GM12865 (cell line): ENCODE measurements at places on chromosomes 3 and 15.

DNA sequence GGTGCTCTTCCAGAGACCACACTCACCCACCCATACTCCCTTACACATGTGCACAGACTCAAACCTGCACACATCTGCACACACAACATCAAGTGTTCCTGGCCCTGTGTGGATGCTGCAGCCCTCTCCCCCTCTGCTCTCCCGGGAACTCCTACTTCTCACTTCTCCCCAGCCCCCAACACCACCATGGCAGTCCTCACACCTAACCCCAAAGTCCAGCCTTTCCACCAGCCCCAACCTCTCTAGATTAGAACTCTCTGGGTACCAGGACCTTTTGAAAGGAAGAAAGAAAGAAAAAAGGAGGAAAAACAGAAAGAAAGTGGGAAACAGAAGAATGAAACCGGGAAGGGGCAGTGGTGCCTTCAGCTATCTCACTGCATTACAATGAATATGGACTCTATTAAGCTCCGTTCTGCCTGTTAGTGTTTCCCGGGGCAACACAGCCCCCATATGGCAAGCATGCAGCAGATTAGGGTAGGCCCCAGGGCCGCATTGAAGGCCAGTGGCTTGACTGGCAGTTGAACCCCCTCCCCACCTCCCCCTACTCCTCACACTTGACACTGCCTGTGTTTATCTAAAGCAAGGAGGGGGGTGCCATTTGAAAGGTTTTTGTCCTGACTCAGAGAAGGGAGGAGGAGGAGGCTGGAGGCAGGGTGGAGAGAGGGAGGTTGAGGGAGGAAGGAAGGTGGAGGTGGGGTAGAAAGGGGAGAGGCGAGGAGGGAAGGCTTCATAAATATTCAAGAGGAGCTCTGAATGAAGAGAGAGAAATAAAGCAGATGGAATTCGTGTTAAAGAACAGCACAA, 30.1 kb downstream of the BOC start:
- no peak for DNase-seq

DNA sequence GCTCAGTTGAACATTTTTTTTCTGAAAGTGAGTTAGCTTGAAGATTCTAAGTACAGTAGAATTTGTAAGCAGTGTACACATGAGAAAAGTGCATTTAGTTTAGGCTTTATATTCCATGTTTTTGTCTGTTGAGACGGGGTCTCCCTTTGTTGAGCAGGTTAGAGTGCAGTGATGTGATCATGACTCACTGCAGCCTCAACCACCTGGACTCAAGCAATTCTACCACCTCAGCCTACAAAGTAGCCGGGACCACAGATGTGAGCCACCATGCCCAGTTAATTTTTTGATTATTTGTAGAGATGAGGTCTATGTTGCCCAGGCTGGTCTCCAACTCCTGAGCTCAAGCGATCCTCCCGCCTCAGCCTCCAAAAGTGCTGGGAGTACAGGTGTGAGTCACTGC, 5.3 kb upstream of the CSNK1G1 start:
- DNase-seq = no peak

DNA sequence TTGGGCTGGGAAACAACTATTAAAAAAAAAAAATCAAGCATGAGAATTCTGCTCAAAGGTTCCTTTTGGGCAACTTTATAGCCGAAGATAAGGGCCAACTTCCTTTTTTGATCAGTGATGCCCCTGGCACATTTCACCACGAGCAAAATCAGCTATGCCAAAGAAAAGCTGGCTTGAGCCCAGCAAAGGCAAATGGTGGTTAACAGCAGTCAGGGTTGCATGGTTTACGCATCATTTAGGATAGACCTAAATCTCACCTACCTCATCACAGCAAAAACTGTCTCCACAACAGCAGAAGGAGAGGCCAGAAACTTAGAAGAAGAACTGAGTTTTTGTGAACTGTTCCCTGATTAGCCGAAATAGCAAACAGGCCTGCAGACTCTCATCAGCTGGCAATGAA, 220.1 kb upstream of the CDIN1 start:
- no peak for DNase-seq

GRCh38 chr3:123421353-123422174, 27.3 kb downstream of the ADCY5 start:
- peak; percentile 5 for DNase-seq

DNA sequence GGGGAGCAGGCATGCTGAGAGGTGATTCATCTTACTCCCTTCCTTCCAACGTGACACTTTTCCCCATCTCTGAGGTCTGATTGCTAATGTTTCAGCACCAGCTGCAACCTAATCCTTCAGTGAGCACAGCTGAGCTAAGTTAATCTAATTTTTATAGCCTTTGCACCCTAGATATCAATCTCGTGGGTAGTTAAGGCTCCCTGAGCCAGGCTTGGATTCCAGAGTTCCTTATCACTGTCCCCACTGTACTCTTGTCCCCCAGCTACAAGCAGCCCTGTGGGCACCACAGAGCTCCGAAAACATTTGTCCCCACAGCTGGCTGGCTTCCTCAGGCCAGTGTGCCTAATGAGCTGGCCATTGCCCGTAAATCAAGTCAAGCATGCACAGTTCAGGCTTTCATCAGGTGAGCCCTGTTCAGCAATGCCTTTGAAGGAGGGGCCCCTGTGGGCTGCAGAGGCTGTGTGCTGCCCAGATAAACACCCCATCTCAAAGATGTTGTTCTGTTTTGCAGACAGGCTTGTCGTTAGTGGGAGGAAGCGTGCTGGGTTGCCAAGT, 376.9 kb upstream of the RASGRP1 start:
- DNase-seq = no peak

- peak; percentile 64 for DNase-seq
Measured at GRCh38 chr3:179961071-179961702, 75.5 kb downstream of the PEX5L start.

GRCh38 chr3:10389995-10390394, 69.1 kb upstream of the SEC13 start:
- peak; percentile 51 for DNase-seq

- DNase-seq = no peak
Measured at GRCh38 chr3:133269393-133269792, 130.5 kb upstream of the BFSP2 start.

DNA sequence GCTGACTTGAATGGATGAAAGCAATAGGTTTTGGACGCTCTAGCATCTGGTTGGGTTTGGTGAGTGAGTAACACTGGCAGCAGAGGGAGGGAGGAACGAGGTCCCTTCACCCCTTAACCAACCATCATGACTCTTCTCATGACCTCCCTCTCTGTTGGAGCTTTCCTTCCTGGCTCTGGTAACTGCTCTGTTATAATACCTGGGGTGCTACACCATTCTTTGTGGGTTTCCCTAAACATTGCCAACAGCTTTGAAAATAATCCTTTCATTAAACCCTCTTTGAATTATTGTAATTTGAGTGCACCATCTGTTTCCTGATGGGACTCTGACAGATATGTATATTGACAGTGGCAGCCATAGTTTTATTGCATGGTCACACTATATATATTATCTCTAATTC, 146.2 kb upstream of the PTPRG start:
- no peak for DNase-seq

DNA sequence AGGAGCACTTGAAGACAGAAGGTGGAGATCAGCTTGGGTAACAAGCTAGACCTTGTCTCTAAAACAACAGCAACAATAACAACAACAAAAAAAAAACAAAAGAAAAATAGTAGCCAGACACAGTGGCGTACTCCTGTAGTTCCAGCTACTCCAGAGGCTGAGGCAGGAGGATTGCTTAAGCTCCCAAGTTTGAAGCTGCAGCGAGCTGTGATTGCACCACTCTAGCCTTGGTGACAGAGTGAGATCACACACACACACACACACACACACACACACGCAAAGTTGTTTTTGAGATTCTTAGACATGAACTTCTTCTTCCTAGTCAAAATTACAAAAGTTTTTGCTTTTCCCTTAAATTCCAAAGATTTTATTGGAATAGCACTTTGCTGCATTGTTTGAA, 93.0 kb upstream of the IGSF10 start:
- no peak for DNase-seq

DNA sequence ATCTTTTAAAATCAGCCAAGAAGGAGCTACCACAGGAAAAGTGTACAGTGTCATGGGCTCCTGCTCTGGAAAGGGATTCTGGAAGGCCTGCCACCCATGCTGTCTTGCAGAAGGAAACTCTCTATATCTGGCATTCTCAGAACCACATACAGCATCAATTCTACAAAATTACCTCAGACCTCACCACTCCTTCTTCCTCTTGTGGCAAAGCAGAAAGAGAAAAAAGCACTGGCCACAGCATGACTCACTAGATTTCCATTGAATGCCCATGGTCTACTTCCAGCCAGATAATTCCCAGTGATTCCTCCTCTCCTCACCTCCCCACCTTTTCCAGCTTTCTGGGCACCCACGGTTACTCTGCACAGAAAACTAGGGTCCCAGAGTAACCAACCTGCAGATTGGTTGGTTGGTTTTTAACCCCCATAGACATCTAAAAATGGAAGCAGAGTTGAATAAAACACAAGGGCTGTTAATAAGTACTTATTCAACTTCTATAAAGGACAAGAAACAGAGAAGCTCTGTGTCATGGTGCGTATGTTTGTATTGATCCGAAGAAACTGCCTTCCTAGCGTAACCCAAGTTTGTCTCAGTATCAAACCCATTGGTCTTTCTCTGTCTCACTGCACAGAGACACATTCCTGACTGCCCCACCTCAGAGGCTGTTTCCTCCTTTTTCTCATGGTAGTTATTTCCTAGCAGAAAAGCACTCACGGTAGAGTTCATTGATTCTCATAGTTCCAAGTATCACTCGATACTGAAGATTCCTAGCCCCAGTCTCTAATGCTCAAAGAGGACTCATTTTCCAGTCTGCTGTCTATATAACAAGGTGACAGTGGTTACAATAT, 67.7 kb downstream of the LDHAL6B start:
- peak; percentile 47 for DNase-seq

GRCh38 chr3:71369701-71370391, 213.7 kb downstream of the FOXP1 start:
- no peak for DNase-seq

GRCh38 chr3:43966126-43966525, 275.4 kb downstream of the ABHD5 start:
- DNase-seq = peak; percentile 59

DNA sequence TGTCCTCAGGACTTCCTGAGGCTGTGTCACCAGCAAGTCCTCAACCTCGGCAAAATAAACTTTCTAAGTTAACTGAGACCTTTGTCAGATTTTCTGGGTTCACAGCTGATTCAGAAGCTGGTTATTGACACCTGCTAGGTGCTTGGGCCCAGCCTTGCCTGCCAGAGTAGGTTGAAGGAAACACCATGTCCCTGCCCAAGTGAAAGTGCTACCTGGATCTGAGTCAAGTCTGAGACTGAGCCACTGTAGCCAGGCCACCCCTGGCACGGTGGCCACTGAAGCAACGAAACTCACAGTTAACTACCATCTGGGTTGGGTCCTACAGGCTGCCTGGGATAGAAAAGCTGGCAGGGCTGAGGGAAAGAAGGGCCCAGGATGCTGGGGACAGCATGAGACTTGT, 8.2 kb downstream of the HYAL2 start:
- DNase-seq = no peak

- DNase-seq = no peak
Measured at GRCh38 chr3:146136647-146137046, 24.3 kb downstream of the PLOD2 start.

DNA sequence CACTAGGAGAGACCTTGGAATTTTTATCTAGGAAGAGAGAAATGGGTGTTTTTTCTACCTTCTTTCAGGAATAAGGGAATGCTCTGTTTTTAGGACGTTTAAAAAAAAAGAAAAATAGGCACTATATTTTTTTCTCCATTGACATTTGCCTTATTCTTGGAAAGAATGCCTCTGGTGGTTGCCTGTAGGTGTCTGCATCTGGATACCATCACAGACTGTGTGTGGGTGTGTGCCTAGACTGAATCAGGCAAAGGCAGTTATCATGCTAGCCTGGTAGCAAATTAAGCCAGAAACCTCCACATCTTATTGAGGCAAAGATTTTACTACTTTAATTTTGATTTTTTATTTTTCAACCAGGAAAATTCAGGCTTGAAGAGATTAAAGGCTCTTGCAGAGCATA, 513.6 kb upstream of the KCNMB2 start:
- DNase-seq = no peak

DNA sequence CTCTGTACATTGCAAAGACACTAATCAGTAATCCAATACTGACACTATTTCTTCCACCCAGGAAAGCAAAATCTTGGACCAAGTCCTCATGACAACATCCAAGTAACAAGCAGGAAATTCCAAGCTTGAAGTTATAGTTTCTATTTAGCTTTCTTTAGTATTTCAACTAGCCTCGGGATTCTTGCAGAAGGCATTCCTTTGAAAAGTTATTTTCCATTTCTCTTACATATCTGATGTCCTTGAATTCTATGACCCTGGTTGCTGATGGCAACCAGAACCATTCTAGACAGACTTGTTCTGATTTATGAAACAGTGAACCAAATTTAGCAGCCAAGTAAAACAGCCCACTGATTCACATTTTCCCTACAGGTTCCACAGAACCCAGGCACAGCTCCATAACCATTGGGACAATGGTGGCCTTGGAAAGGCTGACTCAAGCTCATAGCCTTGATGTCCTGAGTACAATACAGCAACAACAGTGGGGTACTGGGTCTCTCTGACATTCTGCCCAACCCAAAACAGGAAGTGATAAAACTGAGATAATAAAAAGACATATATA, 26.5 kb downstream of the P3H2 start:
- no peak for DNase-seq

- no peak for DNase-seq
Measured at GRCh38 chr15:81309647-81310450, 14.1 kb downstream of the STARD5 start.

GRCh38 chr3:182583545-182583944, 209.8 kb upstream of the ATP11B start:
- no peak for DNase-seq

DNA sequence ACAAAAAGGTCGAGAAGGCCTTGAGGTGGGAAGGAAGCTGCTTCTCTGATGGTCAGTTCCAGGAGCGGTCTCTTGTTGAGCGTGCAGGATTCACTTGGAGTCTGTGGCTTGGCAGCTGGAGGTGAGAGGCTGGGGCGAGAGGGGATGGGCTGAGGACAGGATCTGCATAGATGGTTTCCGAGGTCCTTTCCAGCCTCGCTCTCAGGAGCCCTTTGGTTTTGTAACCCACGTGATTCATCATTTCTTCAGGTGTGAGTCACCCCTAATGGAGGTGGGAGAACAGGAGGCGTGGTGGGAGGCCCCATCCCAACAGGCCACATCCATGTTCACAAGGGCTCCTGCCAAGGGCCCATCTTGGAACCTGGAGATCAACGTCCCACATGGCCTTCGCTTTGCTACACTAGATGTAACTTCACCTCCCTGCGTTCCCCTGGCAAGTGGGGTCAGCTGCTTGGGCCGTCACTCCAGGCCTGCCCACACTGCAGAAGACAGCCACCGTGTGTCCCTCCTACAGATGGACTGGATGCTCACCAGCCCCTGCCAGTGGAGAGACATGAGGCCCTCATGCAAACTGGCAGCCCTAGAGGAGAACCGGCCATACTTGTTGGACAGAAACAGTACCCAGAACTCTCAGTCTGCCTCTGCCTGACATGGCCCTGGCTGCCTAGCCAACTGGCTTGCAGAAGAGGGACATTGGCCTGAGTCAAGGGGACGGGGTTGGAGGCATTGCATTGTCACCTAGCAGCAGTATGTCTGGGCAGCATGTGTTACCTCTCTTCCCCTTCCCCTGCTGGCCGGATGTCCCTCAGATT, 1.6 kb upstream of the PCSK6 start:
- no peak for DNase-seq
